ENCODE measurements at places on chromosomes 3 and 15. TPM values are rescaled to one million over a fixed set of nuclear protein-coding genes. Genes with fewer than 3 reads are reported as not detected.

The UROC1 gene
- not detected for total RNA-seq

The SLC22A13 gene
- total RNA-seq = under 0.01 TPM

The DUOX1 gene
- total RNA-seq = not detected

The NR2F2 gene
- 33.5 TPM for total RNA-seq

The MYEF2 gene
- total RNA-seq = 8.6 TPM
